Stimulated activated CD4-positive, alpha-beta T cell treated with anti-CD3 and anti-CD28 coated beads, Interleukin-15, amount 100 ng/mL, for 1 hour (primary cell): ENCODE measurements at places on chromosomes 3 and 15.

GRCh38 chr15:86312486-86312885, 232.8 kb downstream of the AGBL1 start:
- DNase-seq: no peak

GRCh38 chr3:29385046-29385830, 104.4 kb downstream of the RBMS3 start:
- no peak for DNase-seq

- DNase-seq: no peak
These were observed 308.7 kb downstream of the CHST2 start for GRCh38 chr3:143428294-143428693.

DNA sequence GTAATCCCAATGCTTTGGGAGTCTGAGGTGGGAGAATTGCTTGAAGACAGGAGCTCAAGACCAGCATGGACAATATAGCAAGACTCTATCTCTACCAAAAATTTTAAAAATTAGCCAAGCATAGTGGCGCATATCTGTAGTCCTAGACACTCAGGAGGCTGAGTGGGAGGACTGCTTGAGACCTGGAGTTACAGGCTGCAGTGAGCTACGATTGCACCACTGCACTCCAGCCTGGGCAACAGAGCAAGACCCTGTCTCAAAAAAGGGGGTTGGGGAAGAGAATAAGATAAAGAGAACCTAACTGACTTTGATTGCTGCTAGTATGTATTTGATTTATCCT, 755 bp downstream of the CD200R1 start:
- no peak for DNase-seq

- no peak for DNase-seq
These were observed 2.1 kb downstream of the MYD88 start for GRCh38 chr3:38140326-38141172.

DNA sequence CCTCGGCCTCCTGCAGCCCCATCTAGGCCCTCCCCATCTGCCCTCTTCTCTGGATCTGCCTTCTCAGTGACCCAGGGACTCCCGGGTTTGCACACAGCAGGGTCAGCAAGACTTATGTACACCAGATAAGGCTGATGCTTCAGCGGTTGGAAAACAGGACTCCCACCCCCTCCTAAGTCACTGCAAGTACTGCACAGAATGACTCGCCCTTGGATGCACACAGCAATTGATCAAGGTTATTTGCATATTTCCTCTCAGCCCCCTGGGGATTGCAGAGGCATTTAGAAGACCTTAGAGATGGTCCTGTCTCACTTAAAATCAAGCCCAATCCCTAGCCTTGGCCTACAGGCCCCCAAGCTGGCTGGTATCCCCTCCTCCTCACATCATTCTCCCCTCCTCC, 8.9 kb downstream of the ACAN start:
- DNase-seq: no peak

GRCh38 chr3:117322866-117323265, 613.3 kb downstream of the TUSC7 start:
- DNase-seq: no peak

- DNase-seq: no peak
These were observed 13.9 kb downstream of the MAPKAPK3 start for GRCh38 chr3:50630877-50631276.

DNA sequence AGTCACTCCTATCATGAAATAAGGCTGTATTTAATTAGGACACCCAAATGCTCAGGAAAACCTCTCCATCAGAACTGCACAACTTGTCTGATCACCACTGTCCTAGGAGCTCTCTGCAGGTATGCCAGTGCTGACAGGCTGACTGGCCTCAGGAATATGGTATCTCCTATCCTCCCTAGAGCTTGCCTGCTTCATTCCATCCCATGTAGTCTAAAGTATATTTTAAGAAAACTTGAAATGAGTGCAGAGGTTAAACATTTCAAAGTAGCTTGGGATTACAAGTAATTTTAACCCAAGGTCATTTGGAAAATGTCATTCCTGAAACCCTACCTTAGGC, 23.7 kb downstream of the FILIP1L start:
- no peak for DNase-seq

DNA sequence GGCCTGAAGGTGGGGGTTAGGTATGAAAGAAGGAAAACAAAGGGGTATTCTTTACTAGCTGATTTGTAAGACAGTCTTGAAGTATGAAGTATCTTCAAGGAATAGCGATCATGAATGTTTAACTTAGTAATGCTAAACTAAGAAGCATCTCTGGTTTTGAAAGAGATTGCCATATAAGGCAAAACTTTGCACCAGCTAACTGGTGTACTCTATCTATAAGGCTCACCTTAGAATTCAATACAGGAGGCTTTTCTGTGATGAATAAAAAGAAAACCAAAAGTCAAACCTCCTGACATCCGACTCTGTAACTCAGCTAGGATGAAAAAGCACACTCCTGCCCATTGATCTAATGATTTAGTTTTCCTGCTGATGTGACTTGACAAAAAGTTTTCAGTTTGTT, 54.7 kb downstream of the FOXP1 start:
- DNase-seq: no peak

DNA sequence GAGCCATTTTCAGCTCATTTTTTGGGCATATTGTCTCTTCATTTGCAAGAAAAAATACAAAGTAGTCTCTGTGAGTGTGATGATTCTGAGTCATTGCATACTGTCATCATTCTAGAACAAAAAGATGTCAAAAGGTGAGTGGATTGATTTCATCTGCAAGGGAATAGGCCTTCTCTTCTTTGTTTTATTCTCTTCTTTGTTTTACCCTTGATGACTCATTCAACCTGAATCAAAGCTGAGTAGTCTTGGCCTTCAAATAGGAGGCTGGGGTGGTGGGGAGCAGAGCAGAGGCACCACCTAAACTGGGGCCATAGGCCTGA, 25.4 kb downstream of the CYP19A1 start:
- no peak for DNase-seq

- no peak for DNase-seq
These were observed 24.6 kb upstream of the RSL24D1 start for GRCh38 chr15:55221090-55222011.
